ENCODE measurements at places on chromosomes 7 and 10. TPM values are rescaled to one million over a fixed set of nuclear protein-coding genes. Genes with fewer than 3 reads are reported as not detected.

The SPDYE2 gene
- not detected for total RNA-seq

The PIP gene
- 0.16 TPM for total RNA-seq

The C7orf57 gene
- total RNA-seq: 0.32 TPM

The SLC39A12 gene
- total RNA-seq: not detected

The GPR15LG gene
- not detected for total RNA-seq

The AEBP1 gene
- total RNA-seq: not detected

The ANKRD22 gene
- total RNA-seq: 0.40 TPM

The CALCR gene
- not detected for total RNA-seq

The FFAR4 gene
- total RNA-seq: 0.06 TPM

The TBXAS1 gene
- total RNA-seq: 15.6 TPM

The OR13A1 gene
- not detected for total RNA-seq

The GTF2IRD1 gene
- total RNA-seq: 17.7 TPM

The PI4K2A gene
- total RNA-seq: 22.4 TPM

The SRRM3 gene
- total RNA-seq: 13.5 TPM

The FZD8 gene
- 4.7 TPM for total RNA-seq

The CTAGE4 gene
- not detected for total RNA-seq

The KIAA1217 gene
- 1.1 TPM for total RNA-seq

The FKBP6 gene
- not detected for total RNA-seq

The SH2D4B gene
- 0.06 TPM for total RNA-seq

The HOXA6 gene
- 1.7 TPM for total RNA-seq

The ZNF239 gene
- total RNA-seq: 2.1 TPM

The APBB1IP gene
- 5.2 TPM for total RNA-seq

The ABCA13 gene
- total RNA-seq: 0.03 TPM

The CCDC172 gene
- not detected for total RNA-seq

The TAS2R5 gene
- 0.34 TPM for total RNA-seq

The IKZF1 gene
- not detected for total RNA-seq

The ARHGAP22 gene
- 3.4 TPM for total RNA-seq

The AMPH gene
- 0.05 TPM for total RNA-seq

The LRRD1 gene
- total RNA-seq: not detected

The AS3MT gene
- total RNA-seq: 3.2 TPM

The PTPN20 gene
- total RNA-seq: 3.9 TPM

The MSS51 gene
- 0.31 TPM for total RNA-seq

The PDCD11 gene
- total RNA-seq: 40.5 TPM

The CPA2 gene
- 0.11 TPM for total RNA-seq

The PILRA gene
- 3.6 TPM for total RNA-seq

The OR2AE1 gene
- total RNA-seq: not detected

The EPDR1 gene
- total RNA-seq: 76.1 TPM

The ANKRD30A gene
- 0.49 TPM for total RNA-seq

The TMEM196 gene
- total RNA-seq: not detected

The MMRN2 gene
- total RNA-seq: 0.40 TPM

The MCU gene
- total RNA-seq: 28.2 TPM

The MYH16 gene
- total RNA-seq: 0.35 TPM

The HKDC1 gene
- 8.9 TPM for total RNA-seq

The GDF2 gene
- total RNA-seq: not detected

The HPSE2 gene
- total RNA-seq: not detected

The ZKSCAN1 gene
- 9.0 TPM for total RNA-seq

The ACTR3C gene
- not detected for total RNA-seq

The TMEM229A gene
- total RNA-seq: not detected

The ASB15 gene
- not detected for total RNA-seq

The H2BK1 gene
- total RNA-seq: not detected
